ENCODE measurements at places on chromosomes 5 and 9.

GRCh38 chr5:175655411-175655810, 2.5 kb upstream of the HRH2 start:
- no peak for DNase-seq

GRCh38 chr9:97480174-97480573, 21.3 kb upstream of the TMOD1 start:
- no peak for DNase-seq

DNA sequence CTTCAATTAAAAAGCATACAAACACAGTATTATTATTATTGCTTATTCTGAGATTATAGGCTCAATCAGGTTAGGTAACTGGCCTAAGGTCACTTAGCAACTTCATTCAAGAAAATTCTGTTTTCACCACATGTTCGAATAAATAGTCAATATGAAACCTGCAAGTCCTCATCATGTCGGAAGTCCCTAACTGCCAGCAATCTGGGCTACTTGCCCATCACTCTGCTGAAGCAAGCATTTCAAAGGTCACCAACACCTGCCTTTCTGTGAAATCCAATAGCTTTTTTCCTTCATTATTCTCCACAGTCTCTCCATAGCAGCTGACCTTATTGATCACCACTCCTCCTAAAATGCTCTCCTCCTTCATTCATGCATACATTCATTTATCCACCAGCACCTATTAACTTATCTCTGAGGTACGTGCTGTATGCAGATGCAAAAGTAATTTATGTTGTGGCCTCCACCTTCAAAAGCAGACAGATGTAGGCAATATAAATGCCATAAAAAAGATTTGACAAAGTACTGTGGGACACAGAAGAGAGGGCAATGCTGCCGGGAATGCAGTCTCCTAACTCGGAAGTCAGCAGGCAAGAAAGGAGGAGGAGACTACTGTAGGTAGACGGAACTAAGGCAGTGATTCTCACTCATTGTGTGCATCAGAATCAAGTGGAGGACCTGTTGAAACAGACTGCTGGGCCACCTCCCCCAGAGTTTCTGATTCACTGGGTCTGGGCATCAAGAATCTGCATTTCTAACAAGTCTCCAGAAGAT, 310.9 kb downstream of the BNC2 start:
- no peak for DNase-seq

DNA sequence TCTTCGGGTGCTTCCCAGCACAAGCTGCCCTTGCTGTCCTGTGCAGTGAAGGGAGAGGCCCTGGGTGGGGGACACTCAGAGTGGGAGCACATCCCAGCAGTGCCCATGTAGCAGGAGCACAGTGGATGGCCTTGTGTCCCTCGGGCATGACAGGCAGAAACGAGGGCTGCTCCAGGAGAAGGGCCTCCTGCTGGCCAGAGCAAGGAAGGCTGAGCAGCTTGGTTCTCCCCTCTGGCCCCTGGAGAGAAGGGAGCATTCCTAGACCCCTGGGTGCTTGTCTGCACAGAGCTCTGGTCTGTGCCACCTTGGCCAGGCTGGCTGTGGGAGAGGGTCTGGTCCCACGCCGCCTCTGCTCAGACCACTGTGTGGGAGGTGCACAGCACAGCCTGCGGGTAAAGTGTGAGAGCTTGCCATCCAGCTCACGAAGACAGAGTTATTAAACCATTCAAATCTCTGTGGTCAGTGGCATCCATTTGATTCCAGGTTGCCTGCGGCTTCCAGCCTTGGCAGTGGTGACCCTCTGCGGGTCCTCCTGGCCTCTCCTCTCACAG, 18.3 kb downstream of the FBXW5 start:
- no peak for DNase-seq

DNA sequence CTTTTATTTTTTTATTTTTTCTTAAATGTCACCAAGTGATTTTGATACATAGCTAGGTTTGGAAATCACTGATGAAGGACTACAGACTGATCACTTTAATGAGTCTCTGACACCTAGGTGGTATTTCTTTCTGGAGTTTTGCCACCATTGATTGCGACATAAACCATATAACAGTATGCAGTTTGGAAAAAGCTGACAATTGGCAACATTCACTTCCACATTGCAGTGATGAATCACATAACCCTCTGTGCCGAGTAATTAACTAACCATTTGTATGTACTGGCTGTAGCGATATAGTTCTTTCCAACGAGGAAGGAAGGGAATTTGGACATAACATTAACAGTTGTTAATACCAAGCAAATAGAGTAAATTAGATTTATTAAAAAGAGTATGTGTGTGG, 222.9 kb upstream of the EFNA5 start:
- no peak for DNase-seq

DNA sequence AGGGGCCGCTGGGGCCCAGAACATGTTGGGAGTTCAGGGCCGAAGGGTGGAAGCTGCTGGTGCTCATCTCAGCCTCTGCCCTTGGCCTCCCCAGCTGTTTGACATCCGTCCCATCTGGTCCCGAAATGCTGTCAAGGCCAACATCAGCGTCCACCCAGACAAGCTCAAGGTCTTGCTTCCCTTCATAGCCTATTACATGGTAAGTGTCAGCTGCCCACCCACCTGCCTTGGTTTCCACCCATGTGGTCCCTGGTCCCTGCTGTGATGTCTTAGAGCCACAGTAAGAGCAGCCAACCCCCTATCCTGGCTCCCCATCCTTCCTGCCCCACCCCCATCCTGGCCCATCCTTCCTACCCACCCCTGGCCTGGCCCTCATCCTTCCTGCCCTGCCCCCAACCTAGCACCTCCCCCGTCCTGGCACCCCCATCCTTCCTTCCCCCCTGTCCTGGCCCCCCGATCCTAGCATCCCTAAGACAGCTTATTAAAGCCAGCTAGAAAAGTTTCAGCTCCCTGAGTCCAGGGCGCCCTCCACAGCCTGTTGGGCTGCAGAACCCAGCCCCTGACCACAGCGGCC, 9.7 kb upstream of the CEL start:
- no peak for DNase-seq

DNA sequence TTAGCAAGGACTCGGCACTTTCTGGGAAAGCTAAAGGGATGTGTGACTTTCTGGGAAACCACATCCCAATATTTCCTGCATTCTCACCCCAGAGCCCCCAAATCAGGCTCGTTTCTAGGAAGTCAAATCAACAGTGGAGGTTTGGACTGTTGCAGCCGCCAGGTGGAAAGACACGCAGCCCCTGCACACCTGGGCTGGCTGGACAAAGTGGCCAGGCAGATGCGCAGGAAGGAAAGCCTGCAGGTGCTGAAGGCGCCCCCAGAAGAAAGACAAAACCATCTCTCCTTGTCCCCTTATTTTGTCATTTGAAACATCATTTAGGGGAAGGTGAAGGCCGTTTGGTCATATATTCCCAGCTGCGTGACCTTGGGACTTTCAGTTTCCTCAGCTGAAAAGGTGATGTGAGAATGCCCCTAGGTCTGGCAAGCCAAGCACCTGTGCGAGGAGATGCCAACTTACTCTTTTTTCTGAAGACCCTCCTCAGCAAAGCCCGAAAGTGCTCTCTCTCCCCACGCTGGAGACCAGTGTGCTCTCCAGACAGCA, 97.9 kb upstream of the CPEB4 start:
- DNase-seq = no peak

DNA sequence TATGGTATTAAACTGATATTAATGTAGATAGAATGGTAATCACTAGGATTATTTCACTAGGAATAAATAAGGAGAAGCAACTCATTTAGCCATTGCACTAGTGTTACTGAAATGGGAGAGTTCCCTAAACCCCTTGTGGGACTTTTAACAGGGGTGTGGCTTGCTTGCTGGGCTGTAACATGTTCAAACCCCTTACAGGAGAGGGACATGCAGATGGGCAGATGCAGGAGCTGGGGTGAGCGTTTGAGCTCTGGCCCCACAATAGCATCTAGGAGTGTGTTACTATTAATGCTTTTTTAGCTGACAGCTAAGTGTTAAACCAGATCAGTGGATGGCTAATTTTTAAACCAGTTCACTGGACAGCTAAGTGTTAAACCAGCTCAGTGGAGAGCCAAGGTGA, 89.3 kb upstream of the ST8SIA4 start:
- DNase-seq = no peak

GRCh38 chr9:129493002-129493705, 127.7 kb downstream of the C9orf50 start:
- no peak for DNase-seq

GRCh38 chr5:37738865-37739488, 100.9 kb downstream of the GDNF start:
- no peak for DNase-seq

- peak; percentile 47 for DNase-seq
Observed at GRCh38 chr9:3240656-3241268, 285.0 kb downstream of the RFX3 start.

- no peak for DNase-seq
Observed at GRCh38 chr9:93154293-93154903, 20.3 kb upstream of the NINJ1 start.

DNA sequence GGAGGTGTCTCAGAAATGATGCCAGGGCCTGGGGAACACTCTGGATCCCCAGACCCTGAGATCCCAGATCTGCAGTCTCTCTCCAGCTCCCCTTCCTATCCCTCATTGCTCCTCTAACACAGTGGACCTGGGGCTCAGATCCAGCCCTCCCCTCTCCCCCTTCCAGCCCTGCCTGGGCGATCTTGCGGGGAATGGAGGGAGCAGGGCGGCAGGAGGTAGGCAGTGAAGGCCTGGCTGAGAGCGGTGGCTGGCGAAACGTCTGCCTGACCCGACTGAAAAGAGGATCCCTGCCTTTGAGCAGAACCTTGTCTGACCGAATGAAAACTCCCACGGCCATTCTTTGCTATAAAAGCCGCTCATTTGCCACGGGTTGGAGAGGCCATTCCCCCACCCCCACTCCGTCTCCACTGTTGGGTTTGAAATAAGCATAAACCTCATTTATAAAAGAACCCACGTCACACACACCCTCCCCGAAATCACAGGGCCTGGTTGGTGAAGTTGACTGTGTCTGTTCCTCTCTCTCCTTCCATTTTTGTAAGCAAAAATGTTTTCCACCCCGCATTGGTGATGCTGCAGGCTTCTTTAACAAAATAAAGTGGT, 8.8 kb downstream of the MSX2 start:
- DNase-seq = no peak

- DNase-seq = no peak
Observed at GRCh38 chr9:9612270-9612669, 1000.5 kb downstream of the PTPRD start.

GRCh38 chr5:160492565-160492964, 70.9 kb downstream of the PTTG1 start:
- DNase-seq = no peak

- DNase-seq = no peak
Observed at GRCh38 chr5:140694276-140694675, 3.0 kb downstream of the HARS2 start.

- no peak for DNase-seq
Observed at GRCh38 chr9:33041432-33042188, 16.5 kb downstream of the DNAJA1 start.

DNA sequence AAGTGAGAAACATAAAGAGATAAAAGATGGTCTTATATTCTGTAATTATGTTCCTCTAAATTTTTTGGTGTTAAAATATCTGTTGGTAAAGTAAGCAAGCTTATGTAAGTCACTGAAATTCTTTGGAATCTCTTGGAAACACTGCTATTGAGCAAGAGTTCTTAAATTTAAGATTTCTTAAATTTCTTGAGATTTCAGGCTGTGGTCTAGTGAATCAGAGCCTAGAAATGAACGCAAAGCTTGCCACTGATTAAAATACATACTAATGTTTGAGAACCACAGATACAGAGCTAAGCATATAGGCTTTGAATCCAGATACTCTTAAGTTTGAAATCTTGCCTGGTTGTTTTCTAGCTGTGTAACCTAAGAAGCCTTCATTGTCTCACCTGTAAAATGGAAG, 133.4 kb downstream of the TRPM3 start:
- DNase-seq = no peak

Data from CD4-positive, alpha-beta T cell treated with Interleukin-6 at 100 ng/mL for 8 hours (primary cell).